SJSA1 (cell line): ENCODE measurements at places on chromosomes 6 and 20.
A peak's percentile ranks its signal among the peaks of the same experiment; 100 is the strongest.

DNA sequence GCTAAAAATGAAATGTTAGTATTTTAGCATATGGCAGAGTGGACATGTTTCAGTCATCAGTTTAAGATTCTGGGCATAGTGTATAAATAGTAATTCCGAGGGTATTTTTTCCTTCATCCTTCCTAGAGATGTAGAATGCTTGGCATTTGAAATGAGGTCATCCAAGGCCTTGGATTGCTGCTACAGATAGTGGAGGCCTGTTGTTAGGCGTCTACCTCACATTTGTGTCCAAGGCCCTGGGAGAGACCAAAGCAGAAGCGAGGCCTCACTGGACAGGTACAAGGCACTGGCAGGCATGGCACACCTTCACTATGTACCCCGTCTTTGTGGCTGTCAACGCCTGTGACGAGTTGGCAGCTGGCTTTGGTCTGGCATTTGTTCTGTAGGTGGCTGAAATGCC, 58.0 kb downstream of the DTD1 start:
- peaks cover 6% of the 10 kb centered on the region; the same call in 1 of the 2 replicates for H3K4me1 ChIP-seq
- no peak overlapping the region for H3K4me3 ChIP-seq
- no peak for DNase-seq
- no peaks in the 10 kb centered on the region for H3K36me3 ChIP-seq
- no peak overlapping the region for H3K27ac ChIP-seq

DNA sequence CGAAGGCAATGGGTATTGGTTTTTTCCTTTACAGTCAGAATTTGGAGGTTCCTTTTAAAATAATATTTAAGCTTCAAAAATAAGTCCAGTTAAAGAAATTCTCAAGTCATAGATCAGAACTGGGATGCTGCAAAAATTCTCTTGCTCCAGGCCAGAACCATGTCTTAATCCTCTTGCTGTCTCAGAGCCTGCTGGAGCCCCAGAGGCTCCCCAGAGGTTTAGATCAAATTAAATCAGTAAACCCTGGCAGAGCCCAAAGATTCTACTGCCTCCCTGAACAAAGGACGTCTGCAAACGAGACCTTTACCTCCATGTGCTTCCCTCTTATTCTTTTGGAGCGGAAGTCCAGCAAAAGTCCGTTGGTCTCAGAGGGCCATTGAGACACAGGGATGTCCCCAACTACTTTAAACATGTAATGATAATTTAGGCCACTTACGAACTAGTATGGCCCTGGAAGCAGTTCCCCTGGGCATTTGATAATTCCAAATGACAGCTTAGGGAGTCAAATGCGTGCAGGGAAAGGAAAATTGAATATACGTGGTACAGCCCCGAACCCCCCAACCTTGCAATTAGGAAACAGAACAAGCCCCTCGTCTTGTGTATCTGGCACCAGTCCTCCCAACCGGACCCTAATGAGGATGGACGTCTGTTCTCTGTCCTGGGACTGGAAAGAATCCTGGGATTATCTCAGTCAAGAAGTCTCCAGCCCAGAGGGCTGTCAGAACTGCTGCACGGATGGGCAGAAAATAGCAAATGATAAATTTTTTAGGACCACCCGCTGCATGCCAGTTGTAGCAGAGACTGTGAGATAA, 31.5 kb downstream of the SULF2 start:
- peaks cover 24% of the 10 kb centered on the region for H3K27me3 ChIP-seq
- no peaks in the 10 kb centered on the region for H3K4me1 ChIP-seq
- no peak overlapping the region for H3K4me3 ChIP-seq
- DNase-seq, result no peak
- H3K27ac ChIP-seq, result no peak overlapping the region
- H3K36me3 ChIP-seq, result no peaks in the 10 kb centered on the region

GRCh38 chr6:142404751-142405150, 102.9 kb downstream of the ADGRG6 start:
- H3K4me3 ChIP-seq, result no peak overlapping the region
- DNase-seq, result no peak

GRCh38 chr20:44830995-44831394, 20.6 kb upstream of the RIMS4 start:
- no peaks in the 10 kb centered on the region for H3K4me1 ChIP-seq
- H3K4me3 ChIP-seq, result no peak overlapping the region
- H3K36me3 ChIP-seq, result no peaks in the 10 kb centered on the region
- no peak overlapping the region for H3K27ac ChIP-seq

- no peaks in the 10 kb centered on the region for H3K36me3 ChIP-seq
- no peak overlapping the region for H3K4me3 ChIP-seq
- H3K4me1 ChIP-seq, result 0 out of 2 replicates have a peak, but pooled peaks cover 4% of the 10 kb centered on the region
- H3K27ac ChIP-seq, result no peak overlapping the region
- no peaks in the 10 kb centered on the region for H3K27me3 ChIP-seq
Measured at GRCh38 chr20:13058666-13059389, 50.1 kb downstream of the SPTLC3 start.

DNA sequence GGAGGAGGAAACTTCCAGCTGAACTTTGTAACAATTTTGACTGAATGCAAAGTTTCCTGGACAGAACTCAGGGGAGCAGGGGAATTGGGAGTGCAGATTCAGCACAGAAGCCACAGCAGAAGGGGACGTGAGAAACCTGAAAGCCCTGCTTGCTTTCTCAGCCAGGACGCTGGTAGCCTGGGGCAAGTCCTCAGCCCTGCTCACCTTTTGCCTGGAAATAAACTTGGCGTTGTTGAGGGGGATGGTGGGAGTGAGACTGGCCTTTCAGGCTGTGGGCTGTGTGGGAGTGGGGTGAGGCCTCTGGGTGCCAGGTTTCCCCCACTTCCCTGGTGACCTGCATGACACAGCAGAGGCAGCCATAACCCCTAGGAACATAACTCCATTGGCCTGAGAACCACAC, 238.1 kb upstream of the HS3ST5 start:
- no peak for DNase-seq
- H3K27ac ChIP-seq, result no peak overlapping the region
- H3K4me3 ChIP-seq, result no peak overlapping the region
- 0 out of 2 replicates have a peak, but pooled peaks cover 4% of the 10 kb centered on the region for H3K27me3 ChIP-seq

DNA sequence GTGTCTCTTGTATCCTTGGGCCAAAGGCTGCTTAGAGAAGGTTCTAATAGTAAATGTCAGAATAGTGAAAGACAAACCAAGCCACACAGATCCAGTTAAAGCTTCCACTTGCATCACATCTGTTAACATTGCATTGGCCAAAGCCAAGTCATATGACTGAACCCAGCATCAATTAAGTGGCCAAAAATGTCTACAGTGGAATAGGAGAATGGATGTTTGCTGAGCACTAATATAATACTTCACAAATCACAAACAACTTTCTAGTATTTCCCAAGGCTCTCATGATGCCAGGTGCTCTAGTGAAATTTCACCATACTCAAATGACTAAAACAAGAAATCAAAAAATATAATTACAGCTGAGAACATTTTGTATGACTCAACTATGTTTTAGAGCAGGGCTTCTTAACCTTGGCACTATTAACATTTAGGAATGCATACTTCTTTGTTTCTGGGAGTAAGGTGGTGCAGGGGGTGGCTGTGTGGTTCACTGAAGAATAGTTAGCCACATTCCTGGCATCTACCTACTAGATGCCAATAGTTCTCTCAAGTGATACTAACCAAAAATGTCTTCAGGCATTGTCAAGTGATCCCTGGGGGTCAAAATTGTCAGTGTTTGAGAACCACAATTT, 148.0 kb upstream of the SPTLC3 start:
- no peak overlapping the region for H3K27ac ChIP-seq
- no peak for DNase-seq
- H3K27me3 ChIP-seq, result no peaks in the 10 kb centered on the region
- no peaks in the 10 kb centered on the region for H3K4me1 ChIP-seq
- H3K36me3 ChIP-seq, result no peaks in the 10 kb centered on the region

DNA sequence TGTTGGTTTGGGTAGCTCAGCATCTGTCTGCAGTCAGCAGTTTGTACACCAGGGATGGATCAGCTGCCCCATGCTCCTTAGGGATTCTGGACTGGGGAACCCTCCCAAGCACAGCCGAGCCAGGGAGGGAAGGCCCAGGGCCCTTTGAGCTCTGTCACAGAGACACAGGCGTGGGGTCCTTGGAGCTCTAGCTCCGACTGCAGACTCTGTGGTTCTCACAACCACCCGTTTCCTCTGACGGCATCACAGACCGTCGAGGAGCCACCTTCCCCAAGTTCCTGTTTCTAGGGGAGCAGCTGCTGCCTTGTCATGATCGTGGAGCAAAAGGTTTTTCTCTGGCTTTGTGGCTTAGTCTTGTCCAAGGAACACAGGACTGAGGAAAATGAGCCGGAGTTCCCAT, at the start of gene SLA2:
Gene SLA2, minus strand, starts transcription at position 199 of the 400 bp plus-strand sequence. CDS start 4,861 bp downstream, outside the sequence.
- H3K27me3 ChIP-seq, result no peaks in the 10 kb centered on the region
- H3K4me1 ChIP-seq, result no peaks in the 10 kb centered on the region
- no peak within 1 kb of the TSS for H3K27ac ChIP-seq
- DNase-seq, result no peak
- no peak within 1 kb of the TSS for H3K4me3 ChIP-seq

- no peak overlapping the region for H3K27ac ChIP-seq
- no peak overlapping the region for H3K4me3 ChIP-seq
- H3K27me3 ChIP-seq, result no peaks in the 10 kb centered on the region
- H3K4me1 ChIP-seq, result no peaks in the 10 kb centered on the region
- no peak for DNase-seq
Measured at GRCh38 chr6:105844275-105844883, 241.8 kb upstream of the PRDM1 start.

- no peaks in the 10 kb centered on the region for H3K27me3 ChIP-seq
- H3K4me3 ChIP-seq, result no peak overlapping the region
- no peak overlapping the region for H3K27ac ChIP-seq
- H3K36me3 ChIP-seq, result no peaks in the 10 kb centered on the region
Measured at GRCh38 chr6:7734707-7735383, 8.9 kb downstream of the BMP6 start.

GRCh38 chr6:9511157-9511556, 903.7 kb downstream of the TFAP2A start:
- H3K27me3 ChIP-seq, result no peaks in the 10 kb centered on the region
- no peaks in the 10 kb centered on the region for H3K36me3 ChIP-seq

DNA sequence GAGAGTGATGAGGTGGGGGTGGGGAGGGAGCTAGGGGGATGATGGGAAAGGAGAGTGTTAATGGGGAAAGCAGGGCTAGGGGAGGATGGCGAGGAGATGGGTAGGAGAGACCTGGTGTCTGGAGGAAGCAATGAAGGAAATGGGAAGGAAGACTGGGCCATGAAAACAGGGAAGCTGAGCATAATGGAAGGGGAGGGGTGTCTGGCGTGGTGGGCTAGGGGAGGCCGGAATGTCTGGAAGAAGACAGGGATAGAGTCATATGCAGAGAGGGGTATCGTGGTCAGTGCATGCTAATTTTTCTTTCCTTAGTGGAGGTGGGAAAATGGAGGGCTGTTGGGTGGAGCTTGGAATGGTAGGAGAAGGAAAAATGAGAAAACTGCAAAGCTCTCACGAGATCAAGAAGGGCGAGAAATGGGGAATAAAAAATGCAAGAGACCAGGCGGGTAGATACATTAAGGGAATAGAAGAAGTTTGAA, 423 bp downstream of the KLHDC3 start:
- H3K36me3 ChIP-seq, result peaks cover 73% of the 10 kb centered on the region
- DNase-seq, result no peak
- H3K27me3 ChIP-seq, result no peaks in the 10 kb centered on the region
- H3K4me3 ChIP-seq, result peak overlapping the region; percentile 59

DNA sequence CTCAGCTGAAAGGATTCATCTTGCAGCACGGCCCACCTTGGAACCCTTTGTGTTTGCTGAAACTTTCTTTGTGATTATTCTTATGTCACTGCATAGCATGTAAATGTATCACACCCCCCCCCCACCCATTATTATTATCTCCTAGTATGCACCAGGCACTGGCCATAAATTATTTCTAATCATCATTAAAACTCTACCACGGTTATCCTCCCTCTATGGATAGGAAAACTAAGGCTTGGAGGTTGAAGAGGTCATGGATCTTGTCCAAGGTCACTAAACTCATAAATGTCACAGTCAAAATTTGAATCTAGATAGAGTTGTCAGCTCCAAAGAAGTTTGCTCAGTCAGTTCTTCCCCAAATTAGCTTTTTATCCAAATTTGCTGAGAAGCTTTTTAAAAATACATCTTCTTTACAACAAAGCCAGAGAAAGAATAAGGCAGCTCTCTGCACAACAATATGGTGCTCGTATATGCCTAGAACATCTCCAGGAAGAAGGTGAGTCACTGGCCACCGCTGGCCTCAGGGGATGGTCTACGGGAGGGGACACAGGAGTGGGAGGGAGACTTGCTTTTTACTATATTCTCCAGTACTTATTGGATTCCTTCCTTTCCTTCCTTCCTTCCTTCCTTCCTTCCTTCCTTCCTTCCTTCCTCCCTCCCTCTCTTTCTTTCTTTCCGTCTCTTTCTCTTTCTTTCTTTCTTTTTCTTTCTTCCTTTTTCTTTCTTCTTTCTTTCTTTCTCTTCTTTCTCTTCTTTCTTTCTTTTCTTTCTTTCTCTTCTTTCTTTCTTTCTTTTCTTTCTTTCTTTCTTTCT, 134.5 kb downstream of the VEGFA start:
- peaks cover 4% of the 10 kb centered on the region for H3K4me1 ChIP-seq
- no peak for DNase-seq
- H3K4me3 ChIP-seq, result no peak overlapping the region
- H3K27ac ChIP-seq, result no peak overlapping the region
- H3K27me3 ChIP-seq, result no peaks in the 10 kb centered on the region
- H3K36me3 ChIP-seq, result no peaks in the 10 kb centered on the region

- DNase-seq, result no peak
- peaks cover 15% of the 10 kb centered on the region for H3K4me1 ChIP-seq
- H3K27ac ChIP-seq, result no peak overlapping the region
- H3K4me3 ChIP-seq, result no peak overlapping the region
- no peaks in the 10 kb centered on the region for H3K27me3 ChIP-seq
Measured at GRCh38 chr6:111942561-111942960, 69.3 kb upstream of the FYN start.

DNA sequence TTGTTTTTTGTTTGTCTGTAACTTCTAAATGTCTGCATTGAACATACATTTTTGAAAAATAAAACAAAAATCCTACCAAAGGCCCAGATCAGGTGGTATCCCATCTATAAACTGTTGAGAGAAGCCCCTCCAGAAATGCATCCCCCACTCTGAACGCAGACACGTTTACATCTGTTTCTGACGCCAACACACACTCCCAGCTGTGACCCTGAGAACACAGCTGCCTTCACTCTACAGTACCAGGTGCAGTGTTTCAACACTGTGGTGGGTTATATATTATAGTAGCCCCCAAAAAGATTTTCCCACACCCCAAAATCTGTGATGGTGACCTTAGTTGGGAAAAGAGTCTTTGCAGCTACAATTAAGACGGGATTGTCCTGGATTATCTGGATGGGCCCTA, 199.1 kb upstream of the JARID2 start:
- no peak overlapping the region for H3K27ac ChIP-seq
- no peak for DNase-seq
- no peak overlapping the region for H3K4me3 ChIP-seq
- H3K36me3 ChIP-seq, result no peaks in the 10 kb centered on the region
- H3K27me3 ChIP-seq, result no peaks in the 10 kb centered on the region
- no peaks in the 10 kb centered on the region for H3K4me1 ChIP-seq

- H3K27ac ChIP-seq, result no peak overlapping the region
- no peak overlapping the region for H3K4me3 ChIP-seq
- peaks cover 4% of the 10 kb centered on the region for H3K36me3 ChIP-seq
- DNase-seq, result no peak
- H3K27me3 ChIP-seq, result no peaks in the 10 kb centered on the region
Measured at GRCh38 chr20:32285621-32286371, 8.3 kb downstream of the KIF3B start.

- H3K4me3 ChIP-seq, result no peak overlapping the region
Measured at GRCh38 chr6:12709116-12709515, 7.5 kb upstream of the PHACTR1 start.
